ENCODE measurements at places on chromosomes 5 and 9.
A peak's percentile ranks its signal among the peaks of the same experiment; 100 is the strongest.

DNA sequence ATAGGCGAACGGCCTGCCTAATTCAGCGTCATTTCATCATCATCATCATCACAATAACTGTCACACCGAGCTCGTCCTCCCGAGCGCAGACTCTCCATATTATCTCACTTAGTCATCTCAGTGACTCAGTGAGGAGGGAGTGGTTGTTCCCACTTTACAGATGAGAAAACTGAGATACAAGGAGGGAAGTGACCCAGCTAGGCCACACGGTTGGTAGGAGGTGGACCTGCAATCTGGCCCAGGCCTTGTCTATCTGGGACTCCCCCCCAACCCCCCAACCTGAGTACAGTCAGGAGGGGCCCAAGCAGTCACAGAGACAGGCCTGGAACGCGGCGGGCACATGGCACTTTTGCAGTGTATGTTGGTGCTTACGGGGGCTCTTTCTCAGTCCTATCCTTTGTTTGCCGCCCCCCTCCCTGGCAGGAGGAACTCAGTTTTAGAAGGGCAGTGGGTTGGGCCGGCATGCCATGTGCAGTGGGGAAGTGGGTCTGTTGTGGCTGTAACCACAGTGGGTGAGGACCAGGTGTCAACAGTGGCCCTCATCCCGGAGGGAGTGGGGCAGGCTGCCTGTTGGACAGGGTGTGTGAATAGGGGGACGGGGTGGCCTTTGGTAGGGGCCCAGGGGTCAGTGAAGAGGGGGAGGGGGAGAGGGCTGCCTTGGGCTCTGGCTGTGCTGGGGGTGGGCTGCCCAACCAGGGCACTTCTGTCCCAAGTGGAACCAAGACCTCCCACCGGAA, 1.7 kb upstream of the RXRA start:
- DNase-seq: no peak

DNA sequence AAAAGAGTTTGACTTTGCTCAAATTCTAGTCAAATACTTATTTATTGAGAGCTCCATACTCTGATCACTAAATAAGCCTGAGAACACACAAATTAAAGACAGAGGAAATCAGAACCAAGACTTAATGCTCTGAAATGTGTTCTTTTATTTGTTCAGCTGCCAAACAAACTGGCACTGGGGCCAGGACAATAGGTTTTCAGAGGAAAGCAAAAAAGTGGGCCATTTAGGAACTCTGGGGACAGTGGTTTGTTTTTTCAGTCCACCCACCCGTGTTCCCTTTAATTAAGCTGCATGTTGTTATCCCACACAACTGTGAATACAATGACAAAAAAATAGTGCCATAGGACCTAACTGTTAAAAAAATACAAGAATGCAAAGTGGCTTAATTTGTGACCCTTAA, 95.4 kb upstream of the RETREG1 start:
- DNase-seq: no peak

GRCh38 chr9:131421691-131422090, 27.8 kb downstream of the PRRC2B start:
- DNase-seq: no peak

DNA sequence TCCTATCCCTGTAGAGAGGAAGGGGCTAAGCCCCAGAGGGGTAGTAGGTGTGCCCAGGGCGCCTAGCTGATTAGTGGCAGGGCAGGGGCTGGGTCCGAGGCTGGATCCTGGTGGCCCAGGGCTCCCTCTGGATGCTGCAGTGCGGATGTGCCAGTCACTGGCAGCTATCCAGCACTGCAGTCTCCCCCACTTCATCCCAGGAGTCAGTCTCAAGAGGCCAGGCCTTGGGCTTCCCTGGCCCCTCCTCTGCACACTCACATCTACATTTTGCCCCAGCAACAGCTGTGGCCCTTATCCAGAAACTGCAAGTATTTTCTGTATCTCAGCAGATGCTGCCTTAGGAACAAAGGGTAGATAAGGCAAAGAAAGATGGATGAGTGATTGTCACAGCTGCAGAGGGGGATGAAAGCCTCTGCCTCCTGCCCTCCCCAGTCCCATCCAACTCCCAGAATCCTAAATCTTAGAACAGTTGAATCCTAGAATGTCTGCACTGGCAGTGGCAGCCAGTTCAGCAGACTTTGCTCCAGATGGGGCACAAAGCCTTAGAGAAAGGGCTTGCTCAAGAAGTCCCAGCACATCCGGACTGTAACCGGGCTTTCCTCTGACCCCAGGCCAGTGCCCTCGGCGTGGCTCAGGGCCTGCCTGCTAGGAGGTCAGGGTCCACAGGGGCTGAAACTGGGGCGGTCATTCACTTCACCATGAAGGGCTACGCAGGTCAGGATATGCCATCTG, 1.6 kb downstream of the ANXA6 start:
- no peak for DNase-seq

DNA sequence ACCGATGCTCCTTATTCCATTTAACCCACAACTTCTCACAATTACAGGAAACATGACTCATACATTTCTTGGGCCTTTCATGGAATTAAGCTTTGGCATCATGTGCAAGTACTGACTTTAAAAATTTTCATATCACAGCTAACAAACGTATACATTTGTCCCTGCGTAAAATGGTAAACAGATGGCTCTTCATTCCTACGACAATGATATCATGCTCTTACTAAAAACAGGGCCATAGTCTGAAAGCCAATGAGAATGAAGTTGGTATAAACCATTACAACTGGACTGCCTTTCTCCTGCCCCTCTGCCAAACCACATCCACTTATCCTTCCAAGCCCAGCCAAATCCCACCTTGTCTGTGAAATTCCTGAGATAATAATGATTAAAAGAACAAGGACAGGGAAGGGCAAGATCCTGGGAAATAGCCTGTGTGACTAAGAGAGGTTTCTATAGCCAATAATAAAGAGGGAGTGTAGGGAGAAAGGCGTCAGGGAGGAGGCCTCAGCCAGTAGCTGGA, 44.9 kb upstream of the ZNF366 start:
- no peak for DNase-seq

GRCh38 chr5:169970339-169970738, 10.0 kb downstream of the INSYN2B start:
- no peak for DNase-seq

- DNase-seq: no peak
Measured at GRCh38 chr5:89292487-89292886, 409.5 kb upstream of the MEF2C start.

DNA sequence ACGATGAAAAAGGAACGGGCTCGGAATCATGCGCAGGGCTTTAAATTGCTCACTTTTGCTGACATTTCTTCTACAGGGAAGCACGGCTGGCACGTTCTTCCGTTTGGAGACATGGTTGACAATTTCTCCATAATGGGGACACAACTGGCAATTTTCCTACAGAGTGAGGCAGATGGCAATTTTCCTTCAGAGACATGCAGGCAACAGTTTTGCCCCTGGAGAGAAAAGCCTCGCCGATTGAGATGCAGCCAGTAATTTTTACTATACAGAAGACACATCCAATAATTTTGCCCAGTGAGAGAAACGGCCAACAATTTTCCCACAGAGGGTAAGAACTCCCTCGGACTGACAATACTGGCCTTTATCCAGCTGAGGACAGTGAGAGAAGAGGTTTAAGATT, 90.9 kb upstream of the GPR151 start:
- DNase-seq: no peak

DNA sequence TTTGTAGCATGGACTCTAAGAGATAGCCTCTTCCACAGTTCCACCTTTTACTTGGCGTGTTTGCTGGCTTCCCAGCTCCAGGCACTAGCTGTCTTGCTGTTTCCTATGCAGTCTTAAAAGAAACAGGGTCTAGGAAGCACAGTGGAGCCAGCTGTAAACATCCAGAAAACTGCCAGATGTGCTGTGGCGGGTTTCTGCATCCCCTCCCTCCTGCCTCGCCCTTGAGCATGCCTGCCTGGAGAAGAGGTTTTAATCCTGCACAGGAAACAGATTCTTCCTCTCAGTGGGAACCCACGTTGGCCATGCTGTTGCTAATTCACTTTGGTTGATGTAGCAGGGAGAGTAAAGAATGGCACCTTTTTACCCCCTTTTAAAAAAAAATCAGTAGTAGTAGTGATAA, 121.3 kb downstream of the RPS23 start:
- no peak for DNase-seq

DNA sequence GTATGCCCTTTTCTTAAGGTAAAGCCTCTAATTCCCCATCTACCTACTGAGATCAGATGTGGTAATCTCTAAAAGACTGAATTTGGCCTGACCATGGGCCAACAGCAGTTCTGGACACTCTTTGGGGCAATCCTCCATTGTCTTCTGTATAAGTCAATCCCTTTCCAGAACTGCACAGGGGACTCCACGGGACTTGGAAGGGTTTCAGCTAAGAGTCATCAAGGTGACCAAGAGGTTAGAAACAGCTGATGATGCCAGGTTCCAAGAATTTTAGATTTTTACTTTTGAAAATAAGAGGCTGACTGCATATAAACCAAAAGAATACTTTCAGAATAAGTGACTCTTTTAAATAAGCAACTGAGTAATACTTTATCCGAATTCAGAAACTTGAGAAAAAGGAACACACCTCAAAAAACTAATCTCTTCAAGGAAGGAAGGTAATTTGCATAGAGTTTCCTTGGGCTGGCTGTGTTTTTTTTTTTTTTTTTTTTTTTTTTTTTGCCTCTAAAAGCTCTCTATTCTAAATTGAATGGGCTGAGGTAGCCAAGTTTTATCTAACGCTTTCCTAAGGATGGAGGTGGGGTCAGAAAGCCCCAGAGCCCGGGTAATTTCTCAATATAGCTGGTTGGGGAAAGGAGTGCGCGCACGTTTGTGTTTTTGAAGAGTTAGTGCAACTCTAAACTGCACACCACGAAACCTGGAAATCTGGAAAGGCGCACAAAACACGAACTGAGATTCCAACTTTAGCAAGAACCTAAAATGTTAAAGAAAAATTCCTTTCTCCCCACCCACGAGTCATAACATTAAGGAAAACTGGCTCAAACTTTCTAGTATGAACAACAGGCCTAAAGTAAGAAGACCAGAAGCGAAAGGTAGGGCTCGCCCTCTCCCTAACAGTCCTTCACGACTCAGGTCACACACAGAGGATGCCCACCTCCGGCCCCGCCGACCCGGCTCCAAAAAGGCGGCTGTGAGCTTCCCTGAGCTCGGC, 1.3 kb downstream of the VCP start:
- DNase-seq: peak; percentile 9

DNA sequence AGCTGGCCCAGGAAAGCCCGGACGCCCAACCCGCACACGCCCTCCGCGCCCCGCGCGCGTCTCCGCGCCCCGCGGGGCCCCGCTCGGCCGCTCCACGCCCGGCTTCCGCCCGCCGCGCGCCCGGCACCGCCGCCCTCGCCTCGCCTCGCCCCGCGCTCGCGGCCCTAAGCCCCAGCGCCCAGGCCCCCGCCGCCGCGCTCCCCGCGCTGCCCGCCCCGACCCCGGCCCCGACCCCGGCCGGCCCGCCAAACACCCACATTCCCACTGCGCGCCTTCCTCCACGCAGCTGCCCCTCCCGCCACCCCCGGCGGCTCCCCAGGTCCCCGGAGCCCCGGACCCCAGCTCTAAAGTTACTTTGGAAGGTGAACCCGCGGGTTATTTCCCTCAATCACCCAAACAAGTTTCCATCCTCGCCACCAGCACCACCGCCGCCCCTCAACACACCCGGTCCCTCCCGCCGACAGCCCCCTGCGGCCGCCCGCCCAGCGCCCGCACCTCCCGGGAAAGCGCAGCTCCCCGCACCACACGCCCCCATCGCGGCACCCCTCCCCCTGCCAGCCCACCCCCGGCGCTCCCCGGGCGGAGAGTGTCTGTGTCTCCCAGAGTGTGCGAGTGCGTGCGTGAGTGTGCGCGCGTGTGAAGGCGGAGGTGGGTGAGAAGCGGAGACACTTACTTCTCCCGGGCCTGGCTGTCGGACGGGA, 439 bp downstream of the SSBP2 start:
- peak; percentile 22 for DNase-seq

DNA sequence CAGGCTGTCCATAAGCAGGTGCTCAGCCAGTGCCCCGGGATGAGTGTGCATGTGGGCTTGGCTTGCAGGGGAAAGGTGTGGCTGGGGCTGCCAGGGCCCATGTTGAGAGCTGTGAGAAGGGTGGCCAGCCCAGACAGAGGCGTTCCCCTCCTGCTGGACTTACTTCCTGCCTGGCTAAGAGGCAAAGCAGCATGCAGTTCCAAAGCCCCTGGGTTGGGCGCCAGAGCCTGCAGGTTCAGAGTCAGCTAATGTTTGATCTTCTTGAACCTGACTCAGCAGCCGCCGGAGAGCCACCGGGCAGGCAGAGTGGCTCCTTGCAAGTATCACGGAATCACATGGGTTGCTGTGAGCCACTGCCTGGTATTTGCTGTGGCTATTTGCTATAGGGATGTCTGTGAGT, 168.4 kb upstream of the MAP1B start:
- DNase-seq: peak; percentile 30

GRCh38 chr9:5665059-5665458, 36.2 kb downstream of the RIC1 start:
- no peak for DNase-seq

- no peak for DNase-seq
Measured at GRCh38 chr5:148986636-148987035, 76.2 kb downstream of the SH3TC2 start.

GRCh38 chr9:136075881-136076678, 19.0 kb downstream of the NACC2 start:
- no peak for DNase-seq

- no peak for DNase-seq
Measured at GRCh38 chr5:68041293-68041692, 174.3 kb upstream of the PIK3R1 start.

DNA sequence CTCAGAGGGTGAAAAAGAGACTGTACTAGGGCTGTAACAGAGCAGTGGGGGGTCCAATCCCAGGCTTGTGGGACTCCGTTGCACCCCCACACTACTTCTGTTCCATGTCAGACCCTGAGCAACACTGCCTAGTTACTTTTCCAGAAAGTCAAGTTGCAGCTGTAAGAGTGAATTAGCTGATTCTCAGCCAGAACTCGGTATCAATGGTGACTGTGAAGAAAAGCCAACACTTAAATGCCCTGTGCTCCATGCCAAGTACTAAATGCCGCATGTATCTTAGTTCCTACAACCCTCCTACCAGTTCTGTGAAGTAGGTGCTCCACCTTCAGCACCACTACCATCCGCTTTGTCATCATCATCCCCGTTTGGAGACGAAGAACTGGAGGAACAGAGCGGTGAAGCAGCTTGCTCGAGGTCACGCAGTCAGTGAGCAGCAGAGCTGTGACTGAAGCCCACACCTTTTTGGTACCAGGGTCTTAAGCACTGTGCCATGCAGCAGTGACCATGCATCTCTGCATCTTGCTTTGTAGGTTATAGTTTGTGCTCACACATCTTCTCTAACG, 64.3 kb downstream of the NSG2 start:
- DNase-seq: no peak

DNA sequence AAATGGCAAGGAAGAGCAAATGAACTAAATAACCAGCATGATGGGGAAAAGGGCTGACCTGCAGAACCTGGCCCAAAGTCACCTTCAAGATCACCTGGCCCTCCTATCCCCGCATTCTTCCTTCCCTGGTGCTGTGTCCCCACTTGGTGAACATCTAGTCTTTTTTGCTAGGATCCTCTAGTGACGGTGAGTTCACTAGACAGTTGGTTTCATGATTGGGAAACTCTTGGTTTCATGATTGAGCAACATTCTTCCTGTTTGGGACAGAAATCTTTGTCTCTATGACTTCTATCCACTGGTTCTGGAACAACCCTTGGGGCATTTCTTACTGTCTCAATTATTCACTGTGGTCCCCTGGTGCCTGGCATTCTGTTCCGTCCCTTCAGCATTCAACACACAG, 50.2 kb upstream of the DAB2IP start:
- DNase-seq: no peak

- DNase-seq: no peak
Measured at GRCh38 chr5:79963261-79964061, 27.6 kb downstream of the MTX3 start.
